ENCODE measurements at places on chromosomes 7 and 10. TPM values are rescaled to one million over a fixed set of nuclear protein-coding genes. Genes with fewer than 3 reads are reported as not detected.

- DNase-seq = no peak
- peaks cover 31% of the 10 kb centered on the region for H3K4me1 ChIP-seq
- no peak overlapping the region for H3K4me3 ChIP-seq
- H3K27me3 ChIP-seq = no peaks in the 10 kb centered on the region
- H3K27ac ChIP-seq = no peak overlapping the region
- no peaks in the 10 kb centered on the region for H3K36me3 ChIP-seq
Measured at GRCh38 chr10:62230344-62231121, 38.1 kb downstream of the RTKN2 start.

DNA sequence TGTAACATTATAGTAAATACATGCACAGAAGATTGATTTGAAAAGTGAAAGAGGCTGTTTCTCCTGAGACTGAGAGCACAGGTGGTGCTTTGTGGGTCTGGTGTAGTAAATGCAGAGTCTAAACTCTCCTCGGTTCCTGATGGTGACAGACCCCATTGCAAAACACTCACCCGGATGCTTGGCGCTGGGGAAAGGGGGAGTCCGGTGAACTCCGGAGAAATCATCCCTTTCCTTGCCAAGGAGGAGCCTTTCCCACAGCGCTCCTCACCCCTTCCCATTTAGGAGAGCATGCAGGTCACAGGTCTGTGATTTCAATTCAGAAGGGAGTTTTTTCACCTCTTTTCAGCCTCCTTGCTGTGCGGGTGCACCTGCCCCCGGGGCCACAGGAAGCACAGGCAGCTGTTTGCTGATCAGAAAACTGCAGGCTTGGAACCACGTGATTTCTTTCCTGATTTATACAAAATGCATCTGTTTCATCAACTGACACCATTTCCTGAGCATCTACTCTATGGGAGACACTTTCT is 75.6 kb upstream of the LYZL2 start:
- H3K4me3 ChIP-seq = no peak overlapping the region
- H3K36me3 ChIP-seq = no peaks in the 10 kb centered on the region
- peaks cover 2% of the 10 kb centered on the region for H3K4me1 ChIP-seq
- DNase-seq = no peak
- no peak overlapping the region for H3K27ac ChIP-seq
- H3K27me3 ChIP-seq = no peaks in the 10 kb centered on the region

DNA sequence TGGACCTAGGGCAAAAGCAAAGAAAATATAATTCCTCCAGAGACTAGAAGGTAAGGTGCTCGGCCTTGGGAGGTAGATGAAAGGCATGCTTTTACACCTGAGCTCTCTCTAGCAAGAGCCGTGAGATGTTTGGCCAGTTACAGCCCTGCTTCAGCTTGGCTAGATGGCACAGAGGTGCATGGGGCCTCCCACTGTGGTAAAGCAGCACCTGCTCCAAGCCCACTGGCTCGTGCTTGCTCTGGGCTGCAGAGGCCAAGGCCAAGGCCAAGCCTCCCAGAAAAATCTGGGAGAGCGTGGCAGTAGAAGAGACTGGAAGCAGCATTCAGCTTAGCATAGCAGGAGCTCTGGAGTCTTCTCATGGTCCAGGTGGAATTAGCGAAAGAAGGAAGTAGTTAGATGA is 31.0 kb upstream of the OPALIN start:
- H3K27me3 ChIP-seq = peaks cover 48% of the 10 kb centered on the region
- no peaks in the 10 kb centered on the region for H3K36me3 ChIP-seq
- DNase-seq = no peak
- no peaks in the 10 kb centered on the region for H3K4me1 ChIP-seq

DNA sequence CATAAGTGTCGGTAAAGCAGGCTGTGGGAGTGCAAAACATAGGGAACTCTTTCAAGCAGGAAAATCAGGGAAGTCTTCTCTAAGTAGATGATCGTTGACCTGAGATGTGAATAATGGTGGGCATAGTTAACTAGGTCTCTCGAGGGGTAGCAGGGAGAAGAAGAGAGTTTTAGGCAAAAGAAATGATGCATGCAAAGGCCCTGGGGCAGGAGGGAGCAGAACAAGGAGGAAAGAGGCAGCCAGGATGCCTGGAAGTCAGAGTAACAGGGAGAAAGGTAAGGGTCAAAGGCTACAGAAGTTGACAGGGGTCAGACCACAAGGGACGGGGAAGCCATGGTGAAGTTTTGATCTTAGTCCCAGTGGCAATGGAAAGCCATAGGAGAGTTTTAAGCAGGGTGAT is 47.8 kb upstream of the PAX2 start:
- H3K27ac ChIP-seq = no peak overlapping the region
- peaks cover 7% of the 10 kb centered on the region for H3K27me3 ChIP-seq
- H3K36me3 ChIP-seq = no peaks in the 10 kb centered on the region
- H3K4me3 ChIP-seq = no peak overlapping the region

DNA sequence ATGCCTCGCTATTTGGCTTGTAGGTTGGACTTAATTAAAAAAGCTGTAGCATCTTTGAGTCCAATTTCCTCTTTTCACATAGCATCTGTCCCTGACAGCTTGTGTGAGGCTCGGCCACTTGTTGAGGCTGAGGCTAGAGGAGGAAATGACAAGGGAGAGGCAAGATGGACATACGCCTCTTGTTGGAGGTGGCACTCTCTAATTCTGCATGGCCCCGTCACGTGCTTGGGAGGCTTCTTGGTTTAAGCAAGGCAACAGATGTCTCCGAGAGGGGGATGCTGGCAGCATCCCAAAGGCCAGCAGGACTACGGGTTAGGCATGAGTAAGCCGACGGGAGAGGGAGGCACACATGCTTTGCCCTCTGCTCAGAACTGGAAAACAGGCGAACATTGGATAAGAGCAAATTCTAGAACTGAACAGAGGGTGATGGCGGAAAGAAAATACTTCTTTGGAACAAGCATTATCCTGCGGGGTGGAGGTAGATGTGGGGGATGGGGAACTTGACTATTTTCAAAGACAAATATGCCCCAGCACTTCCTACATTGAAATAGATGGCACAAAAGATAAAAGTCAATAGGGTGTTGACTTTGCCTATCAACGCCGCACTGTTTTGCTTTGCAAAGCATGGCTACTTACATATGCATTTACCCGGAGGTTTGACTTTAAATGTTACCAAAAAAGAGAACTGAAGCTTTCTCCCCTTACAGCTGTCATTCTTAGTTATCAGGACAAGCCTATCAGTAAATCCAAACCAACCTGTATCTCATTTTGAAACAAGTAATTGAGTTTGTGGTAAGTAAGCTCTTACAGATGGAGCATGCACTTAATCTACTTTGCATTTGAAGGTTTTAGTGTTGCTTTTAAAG is 94.8 kb downstream of the CHN2 start:
- peaks cover 43% of the 10 kb centered on the region for H3K4me1 ChIP-seq
- H3K4me3 ChIP-seq = no peak overlapping the region
- no peaks in the 10 kb centered on the region for H3K36me3 ChIP-seq
- H3K27me3 ChIP-seq = peaks cover 3% of the 10 kb centered on the region
- no peak overlapping the region for H3K27ac ChIP-seq
- DNase-seq = no peak

DNA sequence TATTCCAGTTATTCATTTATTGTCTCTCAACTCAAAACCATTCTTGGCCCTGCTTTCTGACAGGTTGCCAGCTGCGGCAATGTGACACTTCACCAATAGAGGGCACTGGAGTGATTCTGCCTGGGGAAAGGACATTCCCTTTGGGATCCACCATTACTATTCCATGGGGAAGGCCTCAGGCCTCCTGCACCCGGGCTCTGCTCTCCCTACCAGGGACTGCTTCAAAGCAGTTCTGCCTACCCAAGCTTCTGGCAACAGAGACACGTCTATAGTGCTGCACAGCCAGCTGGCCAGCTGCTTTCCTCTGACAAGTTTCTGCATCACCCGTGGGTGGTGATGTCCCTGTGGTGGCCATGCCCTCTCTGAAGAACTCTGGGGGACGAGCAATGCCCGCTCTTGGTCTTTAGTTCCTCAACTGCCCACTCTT is 163.8 kb downstream of the ELMO1 start:
- no peaks in the 10 kb centered on the region for H3K4me1 ChIP-seq
- no peaks in the 10 kb centered on the region for H3K27me3 ChIP-seq
- H3K36me3 ChIP-seq = no peaks in the 10 kb centered on the region

Gene CHCHD3
- polyA plus RNA-seq = 59.2 TPM

DNA sequence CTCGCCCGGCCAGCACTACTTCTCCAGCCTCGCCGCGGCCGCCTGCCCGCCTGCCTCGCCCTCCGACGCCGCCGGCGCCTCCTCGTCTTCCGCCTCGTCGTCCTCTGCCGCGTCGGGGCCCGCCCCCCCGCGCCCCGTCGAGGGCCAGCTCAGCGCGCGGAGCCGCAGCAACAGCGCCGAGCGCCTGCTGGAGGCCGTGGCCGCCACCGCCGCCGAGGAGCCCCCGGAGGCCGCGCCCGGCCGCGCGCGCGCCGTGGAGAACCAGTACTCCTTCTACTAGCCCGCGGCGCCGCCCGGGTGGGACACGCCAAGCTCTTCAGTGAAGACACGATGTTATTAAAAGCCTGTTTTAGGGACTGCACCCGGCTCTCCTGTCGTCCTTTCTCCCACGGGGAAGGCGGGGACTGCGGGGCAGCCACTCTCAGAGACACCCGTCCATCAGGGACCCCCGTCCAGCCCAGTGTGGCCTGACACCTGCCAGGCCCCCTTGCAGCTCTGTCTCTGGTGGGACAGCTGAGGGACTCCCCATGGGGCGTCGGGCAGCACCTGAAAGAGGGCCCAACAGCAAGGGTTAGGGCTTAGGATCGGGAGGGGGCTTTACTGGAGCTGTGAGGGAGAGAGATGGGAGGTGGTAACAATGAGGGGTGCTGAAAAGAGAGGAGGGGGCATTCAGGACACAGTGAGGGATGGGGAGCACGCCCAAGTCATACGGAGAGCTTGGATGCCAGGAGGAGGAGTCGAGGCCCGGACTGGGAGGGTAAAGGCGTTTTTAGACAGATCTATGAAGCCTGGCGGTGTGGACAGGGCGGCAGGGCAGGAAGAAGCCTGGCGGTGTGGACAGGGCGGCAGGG is 34.7 kb downstream of the SPDYE6 start:
- no peak overlapping the region for H3K27ac ChIP-seq
- DNase-seq = no peak
- peaks cover 15% of the 10 kb centered on the region for H3K27me3 ChIP-seq
- peaks cover 6% of the 10 kb centered on the region for H3K4me1 ChIP-seq
- H3K36me3 ChIP-seq = no peaks in the 10 kb centered on the region

Gene CARD11
- 4.1 TPM for polyA plus RNA-seq

DNA sequence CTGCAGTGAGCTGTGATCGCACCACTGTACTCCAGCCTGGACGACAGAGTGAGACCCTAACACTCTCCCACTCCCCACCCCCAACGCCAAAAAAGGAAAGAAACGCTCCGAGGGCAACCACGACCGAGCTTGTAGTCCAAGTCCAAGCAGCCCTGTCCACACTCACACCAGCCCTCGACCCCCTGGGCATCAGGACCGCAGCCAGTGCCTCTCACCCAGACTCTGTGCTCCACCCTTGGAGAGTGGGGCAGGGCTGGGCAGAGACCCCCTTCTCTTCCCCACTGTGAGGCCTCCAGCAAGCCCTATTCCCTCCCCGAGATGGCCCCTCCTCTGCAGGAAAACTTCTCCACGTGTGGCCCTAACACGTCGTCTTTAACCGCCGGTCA is 82.6 kb downstream of the FOXL3 start:
- no peaks in the 10 kb centered on the region for H3K36me3 ChIP-seq
- H3K4me1 ChIP-seq = peaks cover 36% of the 10 kb centered on the region
- H3K4me3 ChIP-seq = no peak overlapping the region

Gene IDI2
- polyA plus RNA-seq = not detected

Gene PNLIPRP2
- not detected for polyA plus RNA-seq

- H3K27me3 ChIP-seq = no peaks in the 10 kb centered on the region
- no peak for DNase-seq
- H3K4me3 ChIP-seq = no peak overlapping the region
- no peak overlapping the region for H3K27ac ChIP-seq
- H3K36me3 ChIP-seq = no peaks in the 10 kb centered on the region
- no peaks in the 10 kb centered on the region for H3K4me1 ChIP-seq
Measured at GRCh38 chr7:53191191-53191695, 155.8 kb downstream of the POM121L12 start.

DNA sequence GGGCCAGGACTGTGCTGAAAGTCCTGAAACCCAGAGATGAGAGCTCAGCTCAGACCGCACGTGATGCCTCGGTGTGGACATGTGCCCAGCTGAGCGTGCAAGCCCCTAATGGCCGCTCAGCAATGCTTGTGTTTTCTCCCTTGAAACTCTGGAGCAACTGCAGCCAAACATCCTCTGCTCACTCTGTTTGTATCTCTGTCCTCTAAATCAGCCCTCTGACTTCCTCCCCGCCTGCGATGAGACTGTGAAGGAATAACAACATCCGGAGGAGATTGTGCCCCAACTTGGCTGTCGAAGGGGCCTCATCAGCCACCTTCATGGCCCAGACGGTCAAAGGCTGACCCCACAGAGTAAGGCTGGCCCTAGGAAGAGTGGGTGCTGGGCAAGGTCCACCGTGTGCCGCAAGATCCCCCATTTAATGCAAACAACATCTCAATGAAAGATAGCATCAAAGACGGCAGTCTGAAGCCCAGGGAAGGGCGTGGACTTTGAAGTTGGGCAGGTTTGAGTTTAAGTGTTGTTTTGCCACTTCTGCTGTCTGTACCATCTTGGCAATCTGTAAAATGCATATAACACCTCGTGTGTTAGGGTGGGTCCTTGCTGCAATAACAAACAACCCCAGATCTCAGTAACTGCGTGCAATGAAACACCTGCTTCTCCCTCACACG is 39.9 kb downstream of the CALML3 start:
- H3K4me1 ChIP-seq = peaks cover 56% of the 10 kb centered on the region
- no peak for DNase-seq
- H3K4me3 ChIP-seq = no peak overlapping the region
- H3K27me3 ChIP-seq = no peaks in the 10 kb centered on the region
- peak overlapping the region; percentile 100 for H3K27ac ChIP-seq

GRCh38 chr7:131161103-131161502 is 166.6 kb upstream of the MKLN1 start:
- H3K27me3 ChIP-seq = no peaks in the 10 kb centered on the region
- H3K27ac ChIP-seq = no peak overlapping the region
- H3K4me1 ChIP-seq = peaks cover 15% of the 10 kb centered on the region
- no peak overlapping the region for H3K4me3 ChIP-seq

Gene PNLIP
- not detected for polyA plus RNA-seq

- H3K27me3 ChIP-seq = no peaks in the 10 kb centered on the region
- peak overlapping the region; percentile 70 for H3K4me3 ChIP-seq
- peaks cover 25% of the 10 kb centered on the region for H3K4me1 ChIP-seq
- H3K27ac ChIP-seq = peak overlapping the region; percentile 50
Measured at GRCh38 chr7:73556208-73557107, 1.0 kb downstream of the BCL7B start.

DNA sequence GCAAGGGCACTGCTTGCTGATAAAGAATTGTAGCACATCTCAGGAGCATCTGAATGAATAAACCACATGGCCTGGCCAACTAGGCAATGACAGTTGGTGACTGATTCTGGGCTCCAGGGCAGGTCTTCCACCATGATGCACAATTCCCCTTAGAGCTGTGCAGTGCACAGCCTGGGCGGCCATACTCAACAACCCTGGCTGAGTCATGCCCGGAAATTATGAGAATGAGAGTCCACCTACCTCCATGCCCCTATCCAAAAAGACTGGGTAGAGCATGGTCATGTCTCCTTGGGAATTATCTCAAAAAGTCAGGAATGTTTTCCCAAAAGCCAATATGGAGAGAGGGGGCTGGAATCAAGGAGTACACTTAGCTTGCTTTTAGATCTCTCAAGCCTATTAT is 425.6 kb downstream of the PLXNA4 start:
- H3K27me3 ChIP-seq = peaks cover 23% of the 10 kb centered on the region
- H3K27ac ChIP-seq = no peak overlapping the region
- H3K4me1 ChIP-seq = peaks cover 16% of the 10 kb centered on the region

GRCh38 chr10:111968647-111969046 is 214.9 kb downstream of the GPAM start:
- no peak for DNase-seq
- no peaks in the 10 kb centered on the region for H3K27me3 ChIP-seq
- no peak overlapping the region for H3K4me3 ChIP-seq
- no peaks in the 10 kb centered on the region for H3K36me3 ChIP-seq
- no peaks in the 10 kb centered on the region for H3K4me1 ChIP-seq
- H3K27ac ChIP-seq = no peak overlapping the region
